ENCODE measurements at places on chromosomes 12 and 14.

GRCh38 chr12:26651566-26652188 lies 181.3 kb downstream of the ITPR2 start:
- no peak for DNase-seq

DNA sequence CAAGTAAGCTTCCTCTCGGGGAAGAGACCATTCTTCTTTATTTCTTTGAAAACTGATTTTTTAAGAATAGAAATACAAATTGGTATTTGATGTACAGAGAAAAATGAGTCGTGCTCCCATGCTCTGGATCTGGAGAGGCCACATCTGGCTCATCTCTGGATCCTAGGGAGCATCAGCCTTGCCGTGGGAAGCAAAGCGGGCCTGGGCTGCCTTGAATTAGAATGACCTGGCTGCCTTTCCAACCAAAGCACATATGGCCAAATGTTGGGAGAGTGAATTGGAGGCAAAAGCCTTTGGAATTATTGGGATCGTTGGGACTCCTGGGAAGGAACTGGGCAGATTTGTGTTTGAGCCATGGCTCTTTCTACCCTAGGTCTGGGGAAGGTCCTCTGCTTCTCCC lies 80.0 kb downstream of the SLC25A47 start:
- no peak for DNase-seq

- no peak for DNase-seq
These were observed 60.4 kb downstream of the KITLG start for GRCh38 chr12:88519802-88520435.

- DNase-seq: no peak
These were observed 337.1 kb downstream of the PCNX1 start for GRCh38 chr14:71244341-71244740.

DNA sequence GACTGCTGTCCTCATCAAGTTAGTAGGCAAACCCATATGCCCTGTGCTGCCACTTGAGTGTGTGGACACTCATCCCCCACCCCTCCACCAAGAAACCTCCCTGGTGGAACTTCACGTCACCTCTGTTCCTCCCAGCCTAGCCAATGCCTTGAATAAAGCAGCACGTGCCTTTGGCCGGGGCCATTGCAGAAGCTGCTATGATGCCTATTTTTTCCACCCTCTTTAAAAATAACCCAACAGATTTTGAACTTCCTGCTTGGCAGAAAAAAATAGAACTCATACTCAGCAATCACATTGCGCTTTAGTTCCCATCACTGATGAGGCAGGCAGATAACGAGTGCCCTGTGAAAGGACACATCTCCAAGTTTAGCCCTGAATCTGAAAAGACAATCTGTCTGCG lies 23.1 kb upstream of the PWP1 start:
- no peak for DNase-seq

GRCh38 chr12:14921218-14921617 lies 17.1 kb downstream of the ERP27 start:
- DNase-seq: no peak

GRCh38 chr14:74221741-74222140 lies 17.5 kb upstream of the VSX2 start:
- no peak for DNase-seq

GRCh38 chr12:32151552-32151951 lies 44.9 kb downstream of the BICD1 start:
- no peak for DNase-seq

- no peak for DNase-seq
These were observed 1.7 kb downstream of the NCOR2 start for GRCh38 chr12:124565656-124566160.

GRCh38 chr12:34402228-34402898 lies 380.1 kb downstream of the ALG10 start:
- no peak for DNase-seq

DNA sequence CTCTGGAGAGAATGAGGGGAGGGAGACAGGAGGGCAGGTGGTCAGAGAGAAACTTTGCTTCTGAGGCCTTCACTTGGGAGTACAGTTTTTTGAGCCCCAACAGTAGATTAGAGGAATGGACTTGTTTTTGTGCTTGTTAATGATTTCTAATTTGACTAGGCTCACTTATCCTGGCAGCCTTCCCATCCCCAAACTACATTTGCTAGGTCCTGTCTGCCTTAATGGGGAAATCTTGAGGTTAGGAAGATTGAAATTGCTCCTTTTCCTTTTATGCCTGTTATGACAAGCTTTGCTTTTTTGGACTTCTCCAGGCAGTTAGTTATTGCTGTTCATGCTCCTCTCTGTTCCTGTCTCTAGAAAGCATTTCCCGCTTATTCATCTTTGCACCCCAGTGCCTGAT lies 37.7 kb downstream of the SYNE2 start:
- DNase-seq: no peak

- DNase-seq: no peak
These were observed 178.0 kb upstream of the CAND1 start for GRCh38 chr12:67091204-67091603.

DNA sequence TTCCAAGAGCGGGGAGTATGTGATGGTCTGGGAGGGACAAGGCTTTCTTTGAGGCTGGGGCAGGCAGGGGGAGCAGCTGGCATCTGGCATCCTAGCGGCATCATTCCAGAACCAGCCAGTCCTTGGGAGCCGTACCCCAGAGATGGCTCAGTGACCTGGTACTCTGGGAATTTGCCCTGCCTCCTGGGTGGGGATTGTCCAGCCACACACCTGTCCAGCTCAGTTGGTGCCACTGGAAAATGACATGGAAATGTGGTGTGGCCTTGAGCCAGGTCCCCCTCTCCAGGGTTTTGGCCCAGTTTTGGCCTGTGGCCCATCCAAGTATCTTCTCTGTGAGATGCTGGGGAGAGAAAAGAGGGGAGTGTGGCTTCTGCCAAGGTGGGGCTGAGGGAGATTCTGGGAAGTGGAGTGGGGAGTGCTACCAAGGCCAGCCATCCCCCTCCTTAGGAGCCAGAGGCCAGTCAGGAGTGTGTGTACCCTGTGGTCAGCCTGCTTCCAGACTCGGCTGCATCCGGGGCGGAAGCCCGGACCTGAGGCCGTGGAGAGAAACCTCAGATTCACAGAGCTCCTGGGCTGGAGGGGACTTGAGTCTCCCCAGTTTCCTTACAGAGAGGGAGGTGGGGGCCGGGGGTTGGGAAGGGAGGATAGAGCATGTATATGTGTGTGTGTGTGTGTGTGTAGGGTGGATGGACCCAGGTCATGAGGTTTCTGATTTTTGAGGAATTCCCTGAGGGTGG lies 14.7 kb upstream of the KRT80 start:
- DNase-seq: no peak

- DNase-seq: no peak
These were observed at the start of gene CRIP2 for GRCh38 chr14:105474483-105475268. Gene CRIP2, plus strand, starts transcription at chr14:105474821. Its CDS starts 42 bp downstream, at chr14:105474863.

- DNase-seq: no peak
These were observed 64.4 kb downstream of the RGS6 start for GRCh38 chr14:71996610-71997009.

- DNase-seq: no peak
These were observed 3.1 kb upstream of the ARHGEF25 start for GRCh38 chr12:57607958-57608663.

GRCh38 chr14:90495357-90496276 lies 98.8 kb downstream of the CALM1 start:
- DNase-seq: no peak

DNA sequence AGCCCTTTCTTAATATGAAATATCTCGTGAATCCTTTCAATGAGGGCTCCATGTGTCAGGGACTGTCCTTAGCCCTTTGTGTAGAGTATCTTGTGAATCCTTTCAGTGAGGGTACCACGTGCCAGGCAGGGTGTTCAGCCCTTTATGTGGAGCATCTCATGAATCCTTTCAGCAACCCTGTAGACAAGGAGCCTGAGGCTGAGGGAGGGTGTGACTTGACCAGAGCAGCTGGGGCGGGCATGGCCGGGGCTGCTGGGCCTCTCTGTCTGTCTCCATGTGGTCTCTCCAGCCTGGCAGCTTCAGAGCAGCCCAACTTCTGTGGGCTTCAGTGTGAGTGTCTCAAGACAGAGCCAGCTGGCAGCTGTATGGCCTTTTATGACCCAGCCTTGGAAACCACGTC lies 140.2 kb downstream of the AACS start:
- DNase-seq: no peak

DNA sequence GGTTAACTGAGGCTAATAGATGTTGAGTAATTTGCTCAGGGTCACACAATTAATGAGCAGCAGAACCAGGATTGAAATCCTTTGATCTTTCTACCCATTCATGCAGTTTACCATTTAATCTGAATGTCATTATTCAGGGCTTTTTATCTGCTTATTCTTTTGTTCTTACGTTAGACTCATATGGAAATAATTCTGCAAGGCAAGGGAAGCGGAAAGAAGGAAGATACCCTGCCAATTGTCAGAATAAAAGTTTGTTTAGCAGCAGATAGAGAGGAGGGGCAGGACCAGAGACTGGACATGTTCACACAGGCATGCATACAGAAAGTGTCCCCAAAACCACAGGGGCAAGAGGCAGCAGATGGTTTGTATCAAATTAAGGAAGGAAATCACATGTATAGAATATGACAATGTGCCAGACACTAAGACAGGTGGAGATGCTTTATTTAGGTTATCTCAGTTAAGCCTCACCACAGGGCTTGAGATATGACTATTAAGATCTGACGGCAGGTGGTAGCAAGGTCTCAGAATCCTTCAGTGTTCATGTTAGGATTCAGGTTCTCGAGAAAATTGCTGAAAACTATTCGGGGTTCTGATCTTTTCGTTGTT lies 29.8 kb downstream of the BRMS1L start:
- no peak for DNase-seq

DNA sequence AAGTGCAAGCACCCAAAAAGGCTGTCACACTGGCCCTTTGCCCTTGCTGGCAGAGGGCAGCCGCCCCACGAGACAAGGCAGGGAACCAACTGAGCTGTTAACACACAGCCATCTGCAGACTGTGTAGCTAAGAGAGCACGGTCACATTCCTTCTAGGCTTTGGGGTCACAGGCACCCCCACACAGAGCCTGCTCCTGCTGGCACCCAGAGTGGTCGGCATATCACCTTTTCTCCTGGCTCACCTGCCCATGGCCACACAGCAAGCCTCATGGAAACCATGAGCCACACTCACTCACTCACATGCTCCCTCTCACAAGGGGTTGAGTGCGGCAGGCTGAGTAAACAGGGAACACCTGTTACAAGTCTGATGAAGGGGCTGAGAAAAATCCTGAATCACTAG lies 214.5 kb downstream of the PCNX1 start:
- no peak for DNase-seq

GRCh38 chr14:94779713-94780112 lies 9.8 kb upstream of the GSC start:
- no peak for DNase-seq

DNA sequence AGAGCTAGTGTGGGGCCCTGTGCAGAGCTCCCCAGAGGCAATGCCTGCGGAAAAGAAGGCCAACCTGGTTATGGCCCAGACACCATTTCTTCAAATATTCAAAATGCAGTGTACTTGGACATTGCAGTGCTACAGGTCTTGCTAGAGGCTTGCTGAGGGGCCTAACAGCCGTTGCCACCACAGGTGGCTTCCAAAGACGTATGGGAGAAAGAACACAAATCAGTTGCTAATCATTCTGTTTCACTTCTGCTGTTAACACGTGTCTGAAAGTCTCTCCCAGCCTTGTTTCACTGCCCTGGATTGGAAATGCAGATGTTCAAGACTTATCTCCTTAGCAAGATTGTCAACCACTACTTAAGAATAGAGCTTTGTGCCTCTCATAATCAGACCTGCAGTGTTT lies 925.9 kb downstream of the GALC start:
- no peak for DNase-seq

GRCh38 chr14:37721976-37722659 lies 126.7 kb downstream of the TTC6 start:
- no peak for DNase-seq

DNA sequence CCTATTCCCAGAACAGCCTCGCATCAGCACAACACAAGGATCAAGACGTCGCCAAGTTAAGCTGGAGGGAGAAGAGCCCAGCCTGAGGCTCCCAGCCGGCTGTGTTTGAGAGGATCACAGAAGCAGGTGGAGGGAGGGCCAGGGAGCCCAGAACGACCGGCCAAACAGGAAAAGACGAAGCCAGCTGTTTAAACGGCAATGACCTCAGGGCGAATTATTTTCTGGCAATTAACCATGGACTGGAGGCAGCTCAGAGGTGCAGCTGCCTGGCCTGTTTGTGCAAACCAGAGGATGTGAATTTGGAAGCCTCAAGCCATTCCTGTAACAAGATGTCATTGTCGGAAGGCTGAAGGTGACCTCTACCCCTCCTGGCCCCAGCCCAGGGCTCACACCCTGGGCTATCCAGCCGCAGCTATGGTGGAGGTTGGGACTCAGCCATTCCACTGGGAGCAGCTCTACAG lies 175.8 kb upstream of the PRMT8 start:
- no peak for DNase-seq

DNA sequence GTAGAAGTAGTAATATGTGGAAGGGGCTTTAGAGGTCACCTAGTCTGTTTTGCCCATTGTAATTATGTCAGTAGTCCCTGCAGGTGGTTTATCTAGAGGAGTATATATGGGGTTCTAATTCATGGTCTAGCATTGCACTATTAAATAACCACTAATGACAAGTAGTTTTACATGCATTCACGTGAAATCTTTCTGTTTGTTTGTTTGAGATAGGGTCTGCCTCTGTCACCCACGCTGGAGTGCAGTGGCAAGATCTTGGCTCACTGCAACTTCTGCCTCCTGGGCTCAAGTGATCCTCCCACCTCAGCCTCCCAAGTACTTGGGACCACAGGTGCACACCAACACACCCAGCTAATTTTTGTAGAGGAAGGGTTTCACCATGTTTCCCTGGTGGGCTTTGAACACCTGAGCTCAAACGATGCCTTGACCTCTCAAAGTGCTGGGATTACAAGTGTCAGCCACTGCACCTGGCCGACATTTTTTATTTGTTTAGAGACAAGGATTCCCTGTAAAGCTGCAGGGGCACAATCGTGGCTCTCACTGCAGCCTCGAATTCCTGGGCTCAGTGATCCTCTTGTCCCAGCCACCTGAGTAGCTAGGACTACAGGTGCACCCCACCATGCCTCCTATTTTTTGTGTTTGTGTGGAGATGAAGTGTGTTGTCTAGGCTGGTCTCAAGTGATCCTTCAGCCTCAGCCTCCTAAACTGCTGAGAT lies 12.0 kb upstream of the PSEN1 start:
- DNase-seq: no peak

GRCh38 chr14:21070083-21070609 lies at the start of gene ARHGEF40:
Gene ARHGEF40, plus strand, starts transcription at chr14:21070304. Its CDS starts 93 bp downstream, at chr14:21070397.
- peak; percentile 70 for DNase-seq

DNA sequence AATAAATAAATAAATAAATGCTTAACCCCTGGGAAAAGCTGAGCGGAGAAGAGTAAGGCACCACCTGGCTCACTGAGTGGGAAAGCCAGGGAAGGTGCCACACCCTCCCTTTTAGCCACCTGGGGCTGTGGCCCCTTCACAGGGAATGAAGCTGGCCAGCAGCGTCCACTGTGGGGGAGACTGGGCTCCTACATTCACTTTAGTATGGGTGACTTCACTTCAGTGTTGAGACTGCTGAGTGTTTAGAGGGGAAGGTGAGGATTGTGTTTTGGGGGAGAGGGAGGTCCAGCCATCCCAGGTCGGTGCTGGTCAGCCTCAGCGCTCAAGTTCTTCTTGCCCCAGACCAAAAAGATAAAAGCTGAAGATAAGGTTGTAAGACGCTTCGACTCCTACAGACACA lies 1.6 kb downstream of the NAB2 start:
- DNase-seq: no peak
